Astrocyte (in vitro differentiated cells and primary cell): ENCODE measurements at places on chromosomes 7 and 10.

GRCh38 chr10:66834802-66835201, 91.0 kb upstream of the LRRTM3 start:
- no peak for DNase-seq

DNA sequence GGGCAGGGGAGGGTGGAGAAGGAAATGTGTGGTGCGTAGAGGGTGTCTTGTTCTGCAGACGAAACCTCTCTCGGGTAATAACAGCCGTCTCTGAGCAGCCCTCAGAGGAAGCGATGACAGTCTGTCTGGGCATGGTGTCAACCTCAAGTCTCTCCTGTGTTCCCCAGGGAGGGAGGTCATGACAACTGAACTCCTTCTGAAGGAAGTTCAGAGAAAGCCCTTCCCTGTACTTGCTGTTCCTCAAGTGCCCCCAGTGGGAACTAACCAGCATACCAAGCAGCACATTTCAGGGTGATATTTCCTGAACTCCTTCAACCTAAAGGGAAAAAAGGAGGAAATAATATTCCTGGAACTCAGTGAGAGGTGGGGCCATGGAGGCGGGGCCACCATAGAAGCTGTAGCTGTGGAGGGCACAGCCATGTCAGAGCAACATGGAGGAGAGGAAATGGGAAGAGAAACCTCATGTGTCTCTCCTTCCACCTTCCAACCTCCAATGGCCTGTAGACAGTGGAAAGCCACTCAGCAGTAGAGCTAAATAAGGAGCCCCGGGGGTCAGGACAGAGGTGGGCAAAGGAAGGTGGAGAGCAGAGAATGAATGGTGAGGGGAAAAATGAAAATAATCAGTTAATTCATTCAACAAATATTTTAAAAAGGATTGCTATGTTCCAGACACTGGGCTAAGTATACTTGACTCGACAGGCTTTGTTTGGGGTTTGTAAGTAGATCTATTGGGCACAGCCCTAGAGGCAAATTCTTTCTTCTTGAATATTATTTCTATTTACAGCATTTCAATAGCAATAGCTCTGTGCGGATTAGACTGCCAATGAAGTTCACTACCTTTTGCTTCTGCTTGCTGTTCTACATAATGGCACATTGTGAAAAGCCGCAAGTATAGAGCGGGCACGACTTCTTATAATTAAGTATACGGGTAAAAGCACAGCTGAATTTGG, 61.0 kb upstream of the AOAH start:
- DNase-seq: no peak

DNA sequence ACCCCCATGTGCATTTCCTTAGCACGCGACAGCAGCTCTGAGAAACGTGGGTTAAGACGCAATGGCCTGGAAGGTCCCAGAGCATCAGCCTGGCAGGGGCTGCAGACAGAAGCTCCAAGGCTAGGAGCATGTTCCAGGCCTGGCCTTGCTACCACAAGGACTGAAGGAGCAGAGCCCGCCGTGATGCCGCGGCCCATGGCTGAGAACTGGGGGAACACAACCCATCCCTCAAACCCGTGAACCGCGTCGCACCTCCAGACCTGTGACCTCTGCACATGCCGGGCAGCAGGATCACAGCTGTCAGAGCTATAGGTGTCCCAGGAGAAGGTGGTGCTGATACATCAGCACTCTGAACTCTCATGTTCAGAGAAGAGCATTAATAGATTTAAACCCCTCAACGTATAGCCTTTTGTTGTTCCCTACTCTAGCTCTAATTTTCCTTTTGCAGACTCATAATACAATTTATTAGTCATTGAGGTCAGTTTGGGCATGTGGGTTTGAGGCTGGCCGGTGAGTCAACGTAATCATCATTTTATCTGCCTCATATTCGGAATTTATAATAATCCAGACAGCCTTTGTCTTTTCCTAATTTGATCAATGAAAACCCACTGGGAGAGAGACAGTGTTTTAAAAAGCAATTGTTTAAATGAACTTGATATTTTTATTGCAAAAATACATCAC, 222.5 kb upstream of the TCERG1L start:
- no peak for DNase-seq

GRCh38 chr10:17092216-17092944, 37.2 kb downstream of the CUBN start:
- DNase-seq: no peak

DNA sequence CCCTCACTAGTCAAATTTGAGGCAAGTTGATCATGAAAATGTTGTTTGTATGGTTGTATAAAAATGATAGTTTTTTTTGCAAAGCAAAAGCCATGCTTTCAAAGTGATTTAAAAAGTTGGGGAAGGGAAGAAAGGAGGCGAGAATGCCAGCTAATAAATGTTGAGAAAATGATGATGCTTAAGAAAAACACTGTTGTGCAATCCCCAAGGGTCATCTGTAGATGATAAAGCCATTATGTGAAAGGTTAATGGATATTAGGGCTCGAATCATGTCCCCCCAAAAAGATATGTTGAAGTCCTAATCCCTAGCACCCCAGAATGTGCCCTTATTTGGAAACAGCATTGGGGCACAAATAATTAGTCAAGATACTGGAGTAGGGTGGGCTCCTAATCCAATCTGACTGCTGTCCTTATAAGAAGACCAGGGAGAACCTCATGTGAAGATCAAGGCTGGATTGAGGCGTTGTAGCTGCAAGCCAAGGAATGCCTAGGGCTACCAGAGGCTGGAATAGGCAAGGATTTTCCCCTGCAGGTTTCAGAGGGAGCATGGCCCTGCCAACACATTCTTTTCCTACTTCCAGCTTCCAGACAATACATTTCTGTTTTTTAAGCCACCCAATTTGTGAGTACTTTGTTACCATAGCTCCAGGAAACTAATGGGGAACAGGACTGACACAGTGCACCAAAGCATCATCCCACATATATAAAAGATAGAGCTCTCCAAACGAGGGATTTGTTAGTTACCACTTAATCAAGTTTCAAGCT, 35.4 kb upstream of the MKLN1 start:
- DNase-seq: no peak

- DNase-seq: no peak
Measured at GRCh38 chr7:30053068-30053467, 24.9 kb downstream of the PLEKHA8 start.

GRCh38 chr10:32017044-32017443, 39.2 kb downstream of the KIF5B start:
- DNase-seq: no peak

DNA sequence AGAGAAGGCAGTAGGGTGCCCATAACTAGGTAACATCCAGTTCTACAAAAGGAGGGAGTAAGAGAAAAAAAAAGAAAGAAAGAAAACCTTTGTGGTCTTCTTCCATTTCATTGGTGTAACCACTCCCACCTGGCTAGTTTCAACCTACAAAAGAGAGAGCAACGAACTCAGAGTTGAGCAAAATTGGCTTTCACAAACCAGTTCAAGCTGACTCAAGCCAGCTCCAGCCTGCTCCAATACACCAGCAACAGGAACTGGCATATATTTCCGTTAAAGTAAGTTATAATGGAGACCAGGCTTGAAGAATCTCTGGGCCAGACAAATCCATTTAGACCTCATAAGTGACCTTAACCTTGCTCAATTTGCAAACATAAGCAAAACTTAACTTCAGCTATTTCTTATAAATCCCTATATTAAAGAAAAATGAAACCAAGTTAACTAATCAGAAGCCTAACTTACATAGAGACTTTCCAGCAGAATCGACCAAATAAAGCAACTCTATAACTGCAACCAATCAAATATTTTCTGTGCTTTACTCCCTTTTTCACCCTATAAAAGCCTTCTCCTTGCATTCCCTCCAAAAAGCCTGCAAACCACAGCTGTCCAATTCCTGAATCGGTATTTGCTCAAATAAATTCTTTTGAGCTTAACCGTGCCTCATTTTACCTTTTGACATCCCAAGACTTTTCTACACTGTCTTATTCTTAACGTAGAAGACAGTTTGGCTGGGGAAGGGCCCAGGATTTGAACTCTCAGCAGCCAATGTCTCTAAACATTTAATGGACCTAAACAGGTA, 10.1 kb downstream of the ANKRD22 start:
- DNase-seq: no peak

DNA sequence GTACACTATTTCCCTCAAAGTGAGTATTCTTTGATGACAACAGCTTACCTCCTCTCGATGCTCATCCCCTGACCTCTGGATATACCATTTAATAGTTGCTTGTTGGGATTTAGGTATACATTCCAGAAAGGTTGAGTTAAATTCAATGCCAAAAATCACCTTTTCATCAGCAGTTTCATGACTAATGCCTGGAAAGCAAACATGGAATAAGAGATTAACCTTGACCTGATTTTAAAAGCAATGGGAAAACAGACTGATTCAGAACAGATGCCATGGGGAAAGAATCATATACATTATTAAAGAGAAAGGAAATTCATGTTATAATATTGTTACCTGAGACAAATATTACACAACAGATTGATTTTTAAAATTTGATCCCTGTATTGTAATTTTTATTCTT, 180.1 kb downstream of the SEMA3D start:
- no peak for DNase-seq

- no peak for DNase-seq
Measured at GRCh38 chr10:124287791-124288190, 130.9 kb downstream of the OAT start.

DNA sequence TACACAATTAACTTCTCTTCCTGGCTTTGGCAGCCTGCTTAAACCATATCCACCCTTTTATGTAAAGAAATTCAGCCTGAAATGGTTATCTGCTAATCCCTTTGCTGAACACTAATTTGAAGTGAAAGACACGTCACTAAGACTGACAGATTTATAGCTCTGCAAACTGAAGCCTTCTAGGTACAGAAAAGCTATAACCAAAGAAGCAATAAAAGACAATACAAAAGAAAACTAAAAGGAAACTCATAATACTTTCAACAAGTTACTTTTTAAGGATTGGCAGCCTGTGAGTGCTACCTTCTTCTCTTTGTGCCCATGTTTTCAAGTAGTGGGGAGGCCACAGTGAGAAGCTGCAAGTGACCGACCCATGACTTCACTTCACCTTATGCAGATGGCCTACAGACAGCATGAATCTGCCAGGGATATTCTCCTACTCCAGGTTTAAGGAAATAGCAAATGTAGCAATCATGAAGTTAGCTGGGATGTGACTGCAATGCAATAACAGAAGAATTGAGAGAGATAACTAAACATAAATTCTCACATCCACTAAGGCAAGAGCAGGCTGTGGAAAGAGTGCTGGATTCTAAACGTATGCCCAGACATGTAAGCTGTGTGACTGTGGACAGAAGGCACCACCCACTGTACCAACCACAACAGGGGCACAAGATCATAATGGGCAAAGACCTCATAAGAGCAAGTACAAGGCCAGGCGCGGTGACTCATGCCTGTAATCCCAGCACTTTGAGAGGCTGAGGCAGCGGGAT, 10.7 kb upstream of the SPOCK2 start:
- no peak for DNase-seq

- DNase-seq: no peak
Measured at GRCh38 chr7:125279961-125280360, 350.3 kb upstream of the POT1 start.

DNA sequence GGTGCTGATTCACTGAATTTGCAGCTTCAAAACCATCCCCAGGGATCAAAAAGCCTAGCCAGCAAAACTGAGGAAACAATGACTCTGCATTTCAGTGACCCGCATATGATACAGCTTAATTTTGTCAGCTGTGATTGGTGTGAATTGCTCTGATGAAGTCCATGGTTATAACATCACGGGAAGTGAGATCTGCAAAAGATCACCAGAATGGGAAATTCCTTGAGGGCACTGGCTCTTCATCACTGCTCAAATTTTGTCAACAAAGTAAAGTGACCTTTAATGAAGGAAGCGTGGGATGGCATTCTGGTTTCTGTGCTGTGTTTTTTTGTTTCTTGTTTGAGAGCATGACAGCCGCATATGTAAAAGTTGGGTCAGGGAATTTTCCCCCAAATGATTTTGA, 745.9 kb downstream of the GATA3 start:
- DNase-seq: no peak

- DNase-seq: no peak
Measured at GRCh38 chr10:72035252-72035887, 53.0 kb downstream of the SPOCK2 start.

GRCh38 chr7:14836006-14836405, 66.5 kb downstream of the DGKB start:
- DNase-seq: no peak

DNA sequence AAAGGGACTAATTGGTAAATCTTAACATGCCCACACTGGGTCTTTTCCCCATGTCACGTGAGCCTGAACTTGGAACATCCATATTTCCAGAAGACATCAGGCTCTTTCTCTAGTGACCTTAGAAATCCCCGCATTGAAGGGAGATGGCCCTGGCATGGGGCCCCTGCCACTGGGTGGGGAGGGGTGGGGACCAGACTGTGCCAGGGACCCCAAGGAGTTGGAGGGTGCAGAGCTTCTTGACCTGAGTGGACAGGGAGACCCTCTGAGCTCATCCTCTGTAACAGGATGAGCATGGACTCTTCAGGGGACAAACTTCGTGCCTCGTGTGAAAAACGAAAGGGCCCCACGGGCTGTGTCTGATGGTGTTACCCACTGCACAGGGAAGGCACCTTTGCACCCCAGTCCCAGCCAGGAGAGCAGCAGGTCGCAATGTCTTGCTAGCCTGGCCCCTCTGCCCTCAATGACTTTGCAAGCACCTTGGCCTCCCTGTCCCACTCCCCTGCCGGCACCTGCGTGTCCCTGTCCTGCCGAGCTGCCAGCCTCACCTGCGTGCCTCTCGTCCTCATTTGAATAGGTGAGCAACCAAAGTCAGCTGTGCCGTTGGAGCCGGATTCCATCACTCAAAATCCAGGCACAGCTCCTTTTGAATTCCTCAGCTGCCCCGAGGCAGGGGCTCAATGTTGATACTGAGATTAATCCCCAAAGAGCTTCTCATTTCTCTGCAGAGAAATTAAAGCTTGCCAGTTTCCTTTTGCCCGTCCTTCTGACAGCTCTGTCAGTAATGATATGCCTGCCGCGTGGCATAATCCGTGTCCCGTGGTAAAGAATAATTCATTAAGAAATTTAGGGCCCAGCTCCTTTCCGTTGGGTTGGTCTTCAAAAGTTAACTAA, 234.9 kb downstream of the EBF3 start:
- no peak for DNase-seq

GRCh38 chr7:98287486-98287959, 6.0 kb downstream of the BRI3 start:
- DNase-seq: no peak

- DNase-seq: no peak
Measured at GRCh38 chr7:148587076-148587475, 3.5 kb upstream of the C7orf33 start.

DNA sequence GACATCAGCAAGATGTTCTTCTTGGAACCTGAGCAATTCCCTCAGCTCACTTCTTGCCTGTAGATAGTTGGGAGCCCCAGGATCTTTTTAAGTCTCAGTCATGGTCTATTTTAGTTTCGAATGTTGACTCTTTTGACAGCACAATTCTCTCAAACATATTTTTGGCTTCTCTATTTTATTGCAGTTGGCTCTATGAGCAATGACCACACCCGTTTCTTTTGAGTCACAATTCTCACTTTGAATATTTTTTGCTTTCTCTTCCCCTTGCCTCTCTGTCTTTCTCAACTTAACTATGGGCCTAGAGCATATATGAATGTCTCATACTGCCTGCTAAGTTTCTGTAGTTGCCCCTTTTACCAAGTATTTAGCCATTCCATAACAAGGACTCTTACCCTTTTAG, 222.8 kb downstream of the PTN start:
- no peak for DNase-seq

GRCh38 chr10:49070701-49071100, 44.6 kb downstream of the VSTM4 start:
- no peak for DNase-seq
